Suprapubic skin (tissue), 4 donors: ENCODE measurements at places on chromosomes 3 and 15.

GRCh38 chr3:70042641-70043040, 43.1 kb downstream of the SAMMSON start:
- no peak for DNase-seq

DNA sequence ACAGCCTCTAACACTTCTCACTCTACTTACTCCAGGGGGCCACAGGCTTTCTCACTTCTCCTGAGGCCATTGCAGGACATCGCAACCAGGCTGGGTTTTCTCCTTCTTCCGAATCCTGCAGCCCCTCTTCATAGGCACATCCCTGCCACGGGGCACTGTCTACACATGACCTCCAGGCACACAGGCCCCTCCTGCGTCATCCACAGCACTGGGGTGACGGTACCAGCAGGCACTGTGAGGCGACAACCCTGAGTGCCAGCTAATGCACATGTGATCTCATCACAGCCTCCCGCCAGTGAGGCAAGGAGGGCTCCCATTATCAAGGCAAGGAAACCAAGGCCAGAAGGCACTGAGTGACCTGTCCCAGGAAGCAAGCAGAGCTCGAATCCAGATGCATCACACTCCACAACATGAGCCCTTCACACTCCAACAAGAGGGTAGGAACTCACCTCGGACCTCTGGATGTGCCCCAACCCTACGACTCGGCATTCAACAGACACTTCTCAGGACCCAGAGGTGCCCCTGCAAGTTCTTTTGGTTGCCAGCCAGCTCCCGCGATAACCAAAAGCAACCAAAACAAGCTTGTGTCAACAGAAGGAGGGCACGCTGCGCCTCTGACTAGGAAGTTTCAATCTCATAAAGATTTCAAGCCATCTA, 16.7 kb downstream of the FAM174B start:
- DNase-seq, result no peak

GRCh38 chr15:55403531-55403930, 4.6 kb downstream of the CCPG1 start:
- DNase-seq, result no peak

GRCh38 chr3:178847190-178847589, 224.4 kb downstream of the ZMAT3 start:
- DNase-seq, result no peak

- no peak for DNase-seq
Observed at GRCh38 chr3:178063461-178063860, 472.8 kb upstream of the KCNMB2 start.

DNA sequence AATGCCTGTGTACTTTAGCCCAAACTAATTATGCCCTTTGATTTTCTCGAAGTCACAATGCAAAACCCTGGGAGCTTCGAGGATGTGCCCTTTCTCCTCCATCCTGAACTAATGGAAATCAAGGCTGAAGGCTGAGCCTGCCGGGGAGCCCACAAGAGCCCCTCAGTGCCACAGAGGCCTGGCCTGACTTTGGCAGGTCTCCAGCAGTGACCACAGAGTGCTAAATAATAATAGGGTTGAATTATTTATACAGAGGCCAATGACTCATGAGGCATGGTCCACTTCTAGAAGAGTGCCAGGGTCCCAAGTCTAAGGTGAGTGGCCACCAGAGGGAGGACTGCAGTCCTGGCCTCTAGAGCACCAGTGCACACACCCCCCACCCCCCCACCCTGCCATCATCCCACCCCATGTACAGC, 19.1 kb upstream of the GLCE start:
- DNase-seq, result no peak

- DNase-seq, result no peak
Observed at GRCh38 chr3:121481106-121481880, 64.5 kb downstream of the POLQ start.

GRCh38 chr3:150494411-150494977, 51.8 kb downstream of the SERP1 start:
- no peak for DNase-seq

- no peak for DNase-seq
Observed at GRCh38 chr3:58824285-58824684, 157.7 kb upstream of the FAM3D start.

DNA sequence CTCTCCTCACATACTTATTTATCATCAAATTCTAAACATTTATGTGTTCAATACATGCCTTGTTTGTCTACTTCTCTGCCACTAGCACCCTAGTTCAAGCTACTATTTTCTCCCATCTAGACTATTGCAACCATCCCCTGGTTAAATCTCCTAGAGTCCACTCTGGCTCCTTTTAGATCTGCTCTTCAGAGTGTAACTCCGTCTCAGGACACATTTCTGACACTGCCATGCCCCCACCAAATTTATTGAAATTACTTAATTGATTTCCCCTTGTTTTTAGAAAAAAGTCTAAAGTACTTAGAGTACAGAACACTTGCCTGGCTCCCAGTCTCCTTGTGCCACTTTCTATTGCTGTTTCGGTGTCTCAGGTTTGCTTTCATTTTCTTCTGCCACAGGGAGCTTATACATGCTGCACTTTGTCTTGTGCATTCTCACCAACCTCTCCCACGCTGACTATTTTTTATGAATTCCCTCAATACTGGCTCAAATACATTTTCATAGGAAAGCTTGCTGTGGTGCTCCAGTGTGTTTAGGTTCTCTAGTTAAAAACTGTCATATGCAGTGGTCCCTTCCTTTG, 792.3 kb downstream of the DIPK2A start:
- no peak for DNase-seq

DNA sequence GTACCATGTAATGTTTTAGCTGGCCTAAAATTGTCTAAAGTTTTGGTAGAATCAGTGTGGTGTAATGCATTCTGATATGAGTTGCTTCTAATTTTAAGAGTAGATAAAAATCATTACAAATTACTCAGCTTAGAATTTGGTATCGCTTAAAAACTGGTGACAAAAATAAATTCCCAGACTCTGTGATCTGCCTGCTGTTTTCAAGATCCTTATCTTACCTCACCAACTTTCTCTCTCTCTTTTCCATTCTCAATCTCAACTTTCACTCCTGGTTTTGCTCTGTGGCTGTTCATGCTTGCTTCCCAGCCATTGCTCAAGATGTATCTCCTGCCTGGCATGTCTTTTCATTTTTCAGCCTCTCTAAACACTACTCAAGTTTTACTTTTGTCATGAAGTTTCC, 45.7 kb downstream of the TCF12 start:
- no peak for DNase-seq

GRCh38 chr3:172974969-172975368, 166.1 kb downstream of the SPATA16 start:
- no peak for DNase-seq
